ENCODE measurements at places on chromosomes 7 and 10.

- DNase-seq, result no peak
Measured at GRCh38 chr7:106767498-106768323, 97.4 kb upstream of the PIK3CG start.

- no peak for DNase-seq
Measured at GRCh38 chr10:24901686-24902399, 50.6 kb downstream of the PRTFDC1 start.

DNA sequence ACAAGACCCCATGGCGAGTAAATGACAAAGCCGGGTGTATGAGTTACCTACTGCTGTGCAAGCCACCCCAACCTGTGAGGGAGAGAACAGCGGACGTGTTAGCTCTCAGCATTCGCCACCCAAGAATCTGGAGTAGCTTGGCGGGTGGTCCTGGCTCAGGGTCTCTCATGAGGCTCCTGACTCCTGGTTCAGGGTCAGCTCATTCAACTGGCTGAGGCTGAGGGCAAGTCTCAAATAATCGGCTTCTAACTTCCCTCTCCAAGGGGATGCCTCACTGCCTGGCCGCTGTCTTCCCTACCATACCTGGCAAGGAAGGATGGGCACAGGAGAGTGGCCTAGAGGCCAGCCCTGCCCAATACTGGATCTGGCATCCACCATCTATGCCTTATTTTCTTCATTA, 94.2 kb downstream of the HTR5A start:
- no peak for DNase-seq

DNA sequence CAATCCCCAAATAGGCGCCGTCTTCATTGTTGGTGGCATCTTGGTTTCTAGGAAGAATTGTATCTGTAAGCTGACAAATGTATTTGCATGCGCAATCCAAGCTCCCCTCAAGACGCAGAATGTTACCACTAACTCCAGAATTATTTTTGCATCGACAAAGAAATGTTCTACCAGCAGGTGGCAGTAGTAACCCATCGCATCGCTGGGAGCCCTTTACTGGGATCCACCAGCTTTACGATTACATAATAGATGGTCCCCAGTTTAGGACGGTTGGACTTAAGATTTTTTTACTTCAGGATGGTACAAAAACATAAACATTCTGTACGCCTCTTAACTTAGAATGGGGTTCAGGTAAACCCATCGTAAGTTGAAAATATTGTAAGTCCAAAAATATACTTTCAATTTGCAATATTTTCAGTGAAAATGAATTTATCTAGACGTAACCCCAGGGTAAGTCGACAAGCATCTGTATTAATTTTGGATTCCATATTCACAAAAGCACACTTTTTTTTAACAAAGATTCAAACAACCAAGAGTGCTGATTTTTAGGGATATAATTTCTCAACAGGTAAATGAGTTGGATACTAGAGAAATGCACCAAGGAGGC, 114.0 kb upstream of the COBL start:
- DNase-seq, result no peak

DNA sequence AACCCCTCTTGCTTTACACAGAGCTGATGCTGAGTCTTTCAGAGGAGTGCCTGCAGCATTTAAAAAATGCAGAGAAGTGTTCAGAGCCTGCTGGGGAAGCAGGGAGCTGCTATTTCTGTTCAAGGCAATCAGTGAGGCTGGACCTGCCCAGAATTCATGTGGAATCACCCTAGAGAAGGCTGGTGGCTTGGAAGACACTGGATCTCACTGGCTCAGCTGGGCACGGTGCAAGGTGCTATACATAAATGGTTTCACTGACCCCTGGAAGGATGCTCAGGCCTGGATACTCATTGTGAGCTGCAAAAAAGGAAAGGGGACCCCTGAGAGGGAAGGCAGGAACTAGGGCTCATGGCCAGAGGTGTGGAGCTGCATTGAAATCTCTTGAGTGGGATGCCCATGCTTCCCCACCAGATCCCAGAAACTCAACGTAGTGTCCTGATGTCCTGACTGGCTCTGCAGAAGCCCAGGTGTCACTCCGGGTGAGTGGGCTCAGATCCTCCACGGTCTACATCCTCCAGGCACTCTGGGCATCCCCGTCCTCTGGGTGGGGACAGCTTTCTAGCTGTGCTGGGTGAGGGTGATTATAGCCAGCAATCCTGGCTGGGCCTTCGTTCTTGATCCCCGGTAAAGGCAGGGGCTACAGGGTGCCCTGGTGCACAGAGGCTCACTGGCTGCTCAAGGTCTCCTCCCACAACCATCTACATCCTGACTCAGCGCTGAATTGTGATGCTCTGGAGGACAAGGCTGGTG, 77.2 kb upstream of the TNS3 start:
- DNase-seq, result no peak

DNA sequence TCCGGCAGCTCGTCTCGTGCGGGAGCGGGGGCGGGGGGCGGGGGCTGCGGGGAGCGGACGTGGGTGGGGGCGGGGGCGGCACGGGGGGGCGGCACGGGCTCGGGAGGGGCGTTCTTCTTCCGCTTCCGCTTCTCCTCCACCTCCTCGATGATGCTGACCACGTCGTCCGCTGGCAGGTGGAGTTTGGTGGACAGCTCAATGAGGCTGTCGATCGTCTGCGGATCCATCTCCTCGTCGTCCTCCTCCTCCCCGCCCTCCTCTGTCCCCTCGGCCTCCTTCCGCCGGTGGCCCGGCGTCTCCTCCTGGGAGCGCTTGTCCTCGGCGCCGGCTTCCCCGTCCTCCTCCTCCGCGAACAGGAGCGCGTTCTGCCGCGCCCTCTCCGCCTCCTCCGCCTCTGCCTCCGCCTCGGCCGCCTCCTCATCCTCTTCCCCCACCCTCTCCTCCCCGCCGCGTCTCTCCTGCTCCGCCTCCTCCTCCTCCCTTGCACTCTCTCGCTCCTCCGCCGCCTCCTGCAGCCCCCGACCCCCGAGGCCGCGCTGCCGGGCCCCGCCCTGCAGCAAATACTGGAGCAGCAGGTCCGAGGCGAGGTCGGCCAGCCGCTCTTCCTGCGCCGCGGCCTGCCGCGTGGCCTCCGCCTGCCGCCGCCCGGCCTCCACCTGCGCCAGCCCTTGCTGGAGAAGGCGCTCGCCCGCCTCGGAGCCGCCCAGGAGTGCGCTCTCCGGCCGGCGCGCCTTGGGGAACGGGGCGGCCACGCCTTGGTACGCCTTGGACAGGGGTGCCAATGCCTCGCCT, 1.9 kb downstream of the VGF start:
- no peak for DNase-seq

- no peak for DNase-seq
Measured at GRCh38 chr7:128309976-128310375, 33.7 kb downstream of the RBM28 start.

- no peak for DNase-seq
Measured at GRCh38 chr10:13745271-13745670, 158.5 kb downstream of the PRPF18 start.

DNA sequence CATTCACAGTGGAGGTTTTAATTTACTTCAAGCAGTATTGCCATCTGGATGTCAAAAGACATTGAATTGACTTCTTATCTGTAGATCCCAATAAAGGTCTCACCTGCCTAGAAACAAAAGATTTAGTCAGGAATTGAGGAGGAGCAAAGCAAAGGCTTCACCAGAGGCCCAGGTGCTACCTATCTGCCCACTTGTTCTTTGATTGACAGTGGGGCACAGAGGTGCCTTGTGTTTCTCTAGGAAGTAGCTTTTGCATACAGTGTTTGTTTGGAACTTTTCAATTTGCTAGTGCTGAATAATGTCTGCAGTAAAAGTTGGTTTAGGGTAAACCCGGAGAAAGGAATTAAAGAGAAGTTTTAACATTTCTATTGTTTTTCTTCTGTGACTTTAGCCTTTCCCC, 40.4 kb downstream of the AUTS2 start:
- no peak for DNase-seq

DNA sequence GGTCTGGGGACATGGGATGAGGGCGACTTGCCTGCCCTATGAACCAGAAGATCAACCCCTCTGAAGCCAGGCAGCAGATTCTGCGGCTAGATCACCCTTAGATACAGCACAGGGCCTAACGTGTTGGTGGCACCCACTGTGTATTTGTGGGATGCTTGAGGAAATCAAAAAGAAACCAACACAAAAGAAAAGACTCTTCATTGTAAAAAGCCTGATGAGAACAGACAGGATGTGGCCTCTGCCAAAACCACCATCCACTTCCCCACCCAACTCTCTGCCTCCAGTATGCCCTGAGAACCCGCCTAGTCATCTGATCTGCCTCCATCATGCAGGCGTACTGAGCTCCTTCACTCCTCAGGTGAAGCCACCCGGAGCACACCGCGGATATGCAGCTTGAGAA, 97.2 kb upstream of the INSYN2A start:
- DNase-seq, result no peak

DNA sequence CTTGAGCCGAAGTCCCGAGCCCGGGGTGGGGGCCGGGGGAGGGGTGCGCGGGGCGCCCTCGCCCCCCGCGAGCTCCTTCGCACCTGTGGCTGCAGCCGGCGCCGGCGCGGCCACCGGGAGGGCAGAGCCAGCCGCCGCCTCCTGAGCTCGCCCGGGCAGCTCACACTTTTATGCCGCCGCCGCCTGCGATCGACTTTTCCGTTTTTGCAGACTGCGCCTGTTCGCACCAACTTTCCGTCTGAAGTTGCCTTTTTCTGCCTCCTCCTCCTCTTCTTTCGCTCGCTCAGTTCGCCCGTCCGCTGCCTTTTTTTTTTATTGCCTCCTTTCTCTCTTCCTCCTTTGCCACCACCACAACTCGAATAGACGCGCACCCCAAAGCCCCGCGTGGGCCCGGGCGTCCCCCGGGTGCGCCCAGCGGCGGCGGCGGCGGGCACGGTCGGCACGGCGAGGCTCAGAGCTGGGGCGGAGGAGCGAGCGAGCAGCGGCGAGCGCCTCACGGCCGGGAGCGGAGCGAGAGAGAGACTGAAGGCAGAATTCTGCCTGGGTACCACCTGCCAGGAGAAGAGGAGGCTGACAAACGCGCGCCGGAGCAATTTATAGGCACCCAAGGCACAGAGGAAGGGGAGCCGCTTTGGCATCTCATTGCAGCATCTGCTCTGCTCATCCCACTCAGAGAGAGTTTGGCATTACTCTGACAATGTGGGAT, at the start of gene C1QL3:
TSS of gene C1QL3 (minus strand) at position 569 of the 706 bp plus-strand sequence. CDS start 814 bp downstream, outside the sequence.
- no peak for DNase-seq

DNA sequence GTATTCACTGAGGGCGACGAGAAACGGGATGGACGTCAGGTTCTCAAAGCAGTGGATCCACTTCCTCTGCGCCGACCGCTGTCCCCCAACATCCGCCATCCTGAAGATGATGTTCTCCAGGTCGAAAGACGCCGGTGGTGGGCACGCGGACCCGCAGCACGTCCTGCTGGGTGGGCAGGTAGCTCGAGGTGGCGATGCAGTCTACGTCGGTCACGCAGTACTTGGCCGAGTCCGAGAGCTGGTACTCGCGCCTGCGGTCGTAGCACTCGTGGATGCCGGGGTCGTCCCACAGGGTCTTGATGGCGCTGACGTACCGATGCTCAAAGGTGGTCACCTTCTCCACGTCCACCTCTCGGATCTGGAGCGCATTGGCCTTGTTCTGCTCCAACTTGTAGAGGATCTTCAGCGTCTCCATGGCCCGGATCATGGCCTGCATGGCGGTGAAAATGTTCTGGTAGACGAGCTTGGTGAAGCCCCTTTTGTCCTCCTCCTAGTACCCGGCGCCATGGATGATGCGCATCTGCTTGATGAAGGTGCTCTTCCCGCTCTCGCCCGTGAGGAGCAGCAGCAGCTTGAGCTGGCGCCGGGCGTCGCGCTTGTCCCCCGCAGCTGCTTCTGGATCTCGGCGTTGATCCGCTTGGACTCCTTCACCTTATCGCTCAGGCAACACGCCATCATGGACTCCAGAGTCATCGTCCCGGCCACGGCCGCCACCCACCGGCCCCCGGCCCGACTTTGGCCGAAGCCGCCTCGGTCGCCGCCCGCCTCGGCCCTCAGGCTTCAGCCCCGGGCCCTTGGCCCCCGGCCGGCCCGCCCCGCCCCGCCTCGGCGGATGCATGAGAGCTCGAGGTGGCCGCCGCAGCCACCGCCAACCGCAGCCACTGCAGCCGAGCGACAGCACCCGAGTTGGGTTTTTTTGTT, 122.9 kb upstream of the KCTD7 start:
- DNase-seq, result no peak

GRCh38 chr10:5428133-5428532, 15.8 kb downstream of the NET1 start:
- no peak for DNase-seq

GRCh38 chr7:101590663-101591435, 38.2 kb downstream of the MYL10 start:
- no peak for DNase-seq

DNA sequence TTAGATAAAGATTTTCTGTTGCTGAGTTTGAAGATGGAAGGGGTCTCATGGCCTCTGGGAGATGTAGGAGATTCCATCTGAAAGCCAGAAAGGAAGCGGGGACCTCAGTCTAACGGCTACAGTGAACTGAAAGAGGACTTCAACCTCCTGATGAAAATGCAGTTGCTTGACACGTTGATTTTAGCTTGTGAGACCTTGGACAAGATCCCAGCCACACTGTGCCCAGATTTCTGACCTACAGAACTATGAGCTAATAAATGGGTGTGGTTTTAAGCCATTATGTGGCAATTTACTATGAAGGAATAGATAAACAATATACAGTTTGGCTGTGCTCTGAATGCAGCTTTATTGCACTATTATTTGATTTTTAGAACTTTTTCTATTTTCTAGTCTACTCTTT, 342.3 kb upstream of the SEMA3D start:
- DNase-seq, result no peak

- no peak for DNase-seq
Measured at GRCh38 chr7:114944745-114945625, 23.1 kb downstream of the MDFIC start.

- DNase-seq, result no peak
Measured at GRCh38 chr10:62083412-62084267, 182.1 kb downstream of the ARID5B start.

- DNase-seq, result no peak
Measured at GRCh38 chr10:1188558-1189135, 132.5 kb downstream of the WDR37 start.

GRCh38 chr7:133295484-133295883, 42.6 kb downstream of the EXOC4 start:
- no peak for DNase-seq

- no peak for DNase-seq
Measured at GRCh38 chr10:124092860-124093773, at the start of gene CHST15. TSS of gene CHST15 (minus strand) at chr10:124093598. CDS start at chr10:124046212, 47,386 bp downstream.

GRCh38 chr7:1608318-1608717, 38.5 kb upstream of the PSMG3 start:
- no peak for DNase-seq

- DNase-seq, result no peak
Measured at GRCh38 chr10:110051487-110051886, 43.7 kb downstream of the ADD3 start.

GRCh38 chr7:132084776-132085388, 491.4 kb downstream of the PLXNA4 start:
- DNase-seq, result no peak

GRCh38 chr10:43229208-43230061, 37.4 kb downstream of the RASGEF1A start:
- DNase-seq, result no peak

- DNase-seq, result no peak
Measured at GRCh38 chr7:1899196-1899595, 229.1 kb downstream of the ELFN1 start.

- DNase-seq, result no peak
Measured at GRCh38 chr10:99527526-99528493, 4.9 kb upstream of the NKX2-3 start.

GRCh38 chr10:35409094-35409582, 72.8 kb downstream of the CCNY start:
- DNase-seq, result no peak

- no peak for DNase-seq
Measured at GRCh38 chr7:22920672-22921071, 93.3 kb downstream of the HYCC1 start.

Data from activated CD4-positive, alpha-beta T cell treated with anti-CD3 and anti-CD28 coated beads, Interleukin-2, amount 50 U/mL, for 24 hours (primary cell).